Hypothalamus (tissue), 51 donors: ENCODE measurements at places on chromosomes 5 and 9.
A peak's percentile ranks its signal among the peaks of the same experiment; 100 is the strongest.

- no peak for DNase-seq
Measured at GRCh38 chr9:16817002-16817401, 53.5 kb downstream of the BNC2 start.

DNA sequence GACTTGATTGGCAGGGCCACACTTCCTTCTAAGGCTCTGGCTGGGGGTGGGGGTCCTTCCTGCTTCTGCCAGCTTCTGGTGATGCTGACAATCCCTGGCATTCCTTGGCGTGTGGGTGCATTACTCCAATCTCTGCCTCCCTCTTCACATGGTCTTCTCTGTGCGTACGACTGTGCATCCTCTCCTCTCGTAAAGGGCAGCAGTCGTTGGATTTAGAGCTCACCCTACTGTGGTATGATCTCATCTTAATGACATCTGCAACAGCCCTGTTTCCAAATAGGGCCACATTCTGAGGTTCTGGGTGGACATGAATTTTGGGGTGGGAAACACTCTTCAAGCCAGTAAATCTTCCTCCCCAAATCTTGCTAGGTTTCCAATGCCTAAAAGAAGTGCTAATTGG, 36.8 kb downstream of the ROPN1L start:
- no peak for DNase-seq

GRCh38 chr9:125629446-125629845, 77.6 kb downstream of the MAPKAP1 start:
- no peak for DNase-seq

- DNase-seq: no peak
Measured at GRCh38 chr9:113568571-113569321, 105.2 kb downstream of the RGS3 start.

DNA sequence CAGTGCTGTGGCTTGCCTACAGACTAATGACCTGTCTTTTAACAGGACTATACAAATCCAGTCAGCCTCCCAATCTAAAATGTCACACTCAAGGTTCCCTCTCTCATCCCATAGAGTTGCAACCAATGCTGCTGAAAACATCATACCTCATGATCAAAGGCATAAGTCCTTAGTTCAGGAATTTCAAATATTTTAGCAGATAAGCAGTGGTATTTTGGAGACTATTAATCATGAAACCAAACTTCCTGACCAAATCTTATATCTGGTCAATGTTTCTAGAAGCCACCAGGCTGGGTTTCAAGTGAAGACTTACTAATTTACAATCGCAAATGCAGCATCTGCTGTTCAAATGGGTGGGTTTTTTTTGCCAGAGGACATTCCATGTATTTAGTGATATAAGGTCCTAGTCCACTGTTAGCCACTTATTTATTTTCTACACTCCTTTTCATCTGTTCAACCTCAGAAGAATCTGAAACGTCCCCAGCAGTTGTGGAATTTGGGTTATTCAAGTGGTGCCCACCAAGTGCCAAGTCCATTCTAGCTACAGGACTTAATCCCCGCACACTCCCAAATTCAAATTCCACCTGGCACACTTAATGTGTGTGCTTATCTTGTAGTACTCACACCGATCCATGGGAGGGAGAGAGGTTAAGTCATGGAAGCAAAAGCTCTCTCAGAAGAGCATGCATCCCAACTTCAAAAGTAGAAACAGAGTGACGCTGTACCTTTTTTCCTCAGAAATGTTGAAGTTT, 5.8 kb downstream of the TAS2R1 start:
- no peak for DNase-seq

DNA sequence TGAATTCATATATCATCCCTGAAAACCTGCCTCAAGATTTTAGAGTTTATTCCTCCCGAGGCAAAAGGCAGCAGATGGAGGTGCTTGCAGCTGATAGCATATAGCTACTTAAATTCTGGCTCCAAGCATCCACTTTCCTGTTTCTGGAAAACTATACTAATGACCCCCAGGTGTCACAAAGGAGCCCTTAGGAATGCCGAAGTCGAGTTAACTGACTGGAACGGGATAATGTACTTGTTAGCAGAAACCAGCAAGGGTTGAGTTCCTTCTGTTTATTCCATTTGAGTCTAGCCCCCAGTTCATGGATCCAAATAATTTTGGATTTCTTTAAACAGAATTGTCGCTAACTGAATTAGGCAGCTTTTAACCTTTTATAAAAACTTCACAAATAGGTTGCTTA, 44.5 kb downstream of the PTTG1 start:
- DNase-seq: no peak

- DNase-seq: no peak
Measured at GRCh38 chr5:94463739-94464138, 154.7 kb downstream of the KIAA0825 start.

DNA sequence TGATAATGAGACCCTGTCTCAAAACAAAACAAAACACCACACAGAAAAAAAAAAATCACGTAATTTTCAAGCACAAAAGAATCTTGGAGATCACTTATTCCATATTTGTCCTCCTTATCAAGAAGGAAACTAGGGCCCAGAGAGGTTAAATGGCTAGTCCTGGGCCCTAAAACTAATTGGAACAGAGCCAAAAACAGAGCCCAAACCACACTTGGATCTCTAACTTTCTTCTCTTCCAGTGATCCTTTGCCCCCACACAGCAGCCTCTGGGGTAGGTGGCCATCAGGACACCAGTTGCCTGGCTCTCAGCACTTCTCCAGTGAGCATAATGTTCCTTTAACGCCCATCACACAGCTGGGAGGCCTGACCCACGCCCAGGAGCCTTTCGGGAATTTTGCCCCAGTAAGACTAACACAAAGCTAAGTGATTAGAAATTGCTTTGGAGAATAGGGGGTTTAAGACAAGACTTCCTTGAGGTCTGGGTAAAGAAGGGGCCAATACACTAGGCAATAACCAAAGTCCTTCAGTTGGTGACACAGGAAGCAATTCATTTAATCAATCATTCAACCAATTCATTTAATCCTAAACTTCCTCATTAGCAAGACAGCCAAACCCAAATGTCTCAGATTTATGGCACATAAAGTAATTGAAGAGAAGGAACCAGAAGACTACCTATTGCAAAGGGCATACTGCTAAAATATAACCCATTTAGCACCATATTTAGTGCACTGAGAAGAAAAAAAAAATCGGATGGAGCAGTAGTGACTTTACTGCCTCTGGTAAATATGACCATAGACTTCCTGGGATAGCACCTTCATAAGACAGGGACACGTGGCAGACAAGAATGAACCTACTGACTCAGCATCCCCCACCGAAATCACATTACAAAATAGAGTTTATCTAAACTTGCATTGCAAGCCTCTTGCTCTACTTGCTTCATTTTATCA, 77.8 kb downstream of the ZNF608 start:
- no peak for DNase-seq

DNA sequence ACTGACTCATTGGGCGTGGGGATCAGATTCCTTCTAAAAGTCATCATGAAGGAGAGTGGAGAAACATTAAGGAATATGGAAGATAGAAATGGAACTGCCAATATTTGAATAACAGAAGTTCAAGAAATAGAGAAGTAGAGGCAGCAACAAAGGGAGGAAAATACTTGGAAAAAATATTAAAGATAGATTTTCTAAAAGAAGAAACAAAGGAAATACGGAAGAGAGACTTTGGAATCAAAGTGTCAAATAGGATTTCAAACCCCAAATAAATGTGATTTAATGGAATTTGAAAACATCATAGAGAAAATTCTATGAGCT, 605.1 kb upstream of the KLF4 start:
- no peak for DNase-seq

DNA sequence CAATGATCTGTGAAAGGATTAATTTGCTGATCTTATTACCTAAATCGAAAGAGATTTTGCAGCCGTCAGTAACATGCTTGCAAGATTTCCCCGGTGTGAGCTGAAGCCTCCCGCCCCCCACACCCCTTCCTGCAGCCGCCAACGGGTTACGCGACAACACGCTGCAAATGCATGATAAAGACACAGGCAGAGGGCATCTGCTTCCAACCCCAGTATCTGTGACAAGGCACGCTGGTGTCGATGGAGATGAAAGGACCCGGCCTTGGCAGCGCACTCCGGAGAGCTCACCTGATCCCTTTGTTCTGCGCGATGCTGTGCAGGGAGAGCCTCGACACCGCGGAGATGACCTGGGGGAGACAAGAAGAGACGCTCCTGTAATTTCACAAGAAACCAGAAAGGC, 122.9 kb upstream of the SARDH start:
- DNase-seq: no peak

DNA sequence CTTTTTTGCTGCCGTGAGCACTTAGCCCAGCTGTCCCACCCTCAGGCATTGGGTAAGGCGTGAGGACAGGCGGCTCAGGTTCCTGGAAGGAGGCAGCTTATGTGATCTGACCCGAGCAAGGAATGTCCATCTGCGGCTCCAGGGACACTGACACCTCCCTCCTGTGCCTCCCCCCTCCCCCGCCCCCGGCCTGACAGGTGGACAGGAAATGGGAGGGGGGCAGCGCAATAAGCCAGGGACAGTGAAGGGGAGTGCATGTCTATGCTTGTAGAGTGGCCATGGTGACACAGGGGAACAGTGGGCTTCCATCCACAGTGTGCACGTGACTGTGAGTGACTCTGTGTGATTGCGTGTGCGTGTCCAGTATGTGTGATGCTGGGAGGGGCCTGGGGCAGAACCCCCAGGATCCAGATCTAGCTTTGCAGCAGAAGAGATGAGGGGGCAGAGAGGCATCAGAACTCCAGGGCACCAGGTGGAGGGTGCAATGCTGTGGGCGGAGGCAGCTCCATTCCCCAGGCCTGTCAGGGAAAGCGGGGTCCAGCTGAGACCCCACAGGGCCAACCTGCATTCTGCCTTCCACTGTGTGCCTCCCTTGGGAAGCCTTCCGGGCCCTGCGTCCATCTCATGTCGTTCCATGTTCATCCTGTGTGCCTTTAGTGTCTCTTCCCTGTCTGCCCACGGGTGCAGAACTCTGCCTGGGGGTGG, 30.5 kb downstream of the CNTFR start:
- no peak for DNase-seq

DNA sequence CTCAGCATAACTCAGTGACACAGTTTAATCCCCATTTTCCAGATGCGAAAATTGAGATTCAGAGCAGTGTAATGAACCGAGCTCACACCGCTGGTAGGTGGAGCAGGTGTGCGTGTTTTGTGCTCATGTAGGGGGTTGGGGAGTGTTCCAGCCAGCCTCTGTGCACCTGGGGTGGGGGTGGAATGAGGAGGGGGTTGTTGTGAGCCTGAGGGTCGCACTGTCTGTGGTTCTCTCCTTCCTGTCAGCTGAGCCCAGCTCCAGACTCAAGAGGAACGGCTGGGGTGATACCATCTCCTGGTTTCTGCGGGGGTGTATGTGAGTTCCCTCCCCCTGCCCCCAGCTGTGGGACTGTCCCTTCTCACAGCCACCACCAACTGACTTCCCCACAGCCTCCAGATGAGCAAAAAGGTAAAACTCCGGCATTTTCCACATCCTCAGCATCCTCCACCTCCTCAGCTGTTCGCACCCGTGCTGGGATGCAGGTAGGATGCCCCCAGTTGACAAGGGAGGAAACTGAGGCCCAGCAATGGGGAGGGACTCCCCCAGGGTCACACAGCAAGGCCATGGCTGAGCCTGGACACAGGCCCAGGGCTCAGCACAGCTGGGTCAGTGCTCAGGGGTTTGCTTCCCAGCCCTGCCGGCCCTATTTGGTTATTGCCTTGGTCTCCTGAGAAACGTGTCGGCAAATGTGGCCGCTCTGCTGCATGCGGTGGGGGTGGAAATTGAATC, 2.1 kb downstream of the SH2D3C start:
- no peak for DNase-seq

- no peak for DNase-seq
Measured at GRCh38 chr5:135429301-135430134, 17.6 kb downstream of the DCANP1 start.

- DNase-seq: peak; percentile 90
Measured at GRCh38 chr5:143403593-143404415, at the start of gene NR3C1. Gene NR3C1 (minus strand): TSS chr5:143403686. CDS start chr5:143400839, 2,847 bp downstream.

GRCh38 chr5:133524666-133525065, 87.7 kb downstream of the FSTL4 start:
- DNase-seq: no peak

GRCh38 chr5:56481428-56482357, 248.6 kb upstream of the ANKRD55 start:
- peak; percentile 20 for DNase-seq

GRCh38 chr9:101455656-101456240, 20.2 kb upstream of the ALDOB start:
- DNase-seq: no peak

DNA sequence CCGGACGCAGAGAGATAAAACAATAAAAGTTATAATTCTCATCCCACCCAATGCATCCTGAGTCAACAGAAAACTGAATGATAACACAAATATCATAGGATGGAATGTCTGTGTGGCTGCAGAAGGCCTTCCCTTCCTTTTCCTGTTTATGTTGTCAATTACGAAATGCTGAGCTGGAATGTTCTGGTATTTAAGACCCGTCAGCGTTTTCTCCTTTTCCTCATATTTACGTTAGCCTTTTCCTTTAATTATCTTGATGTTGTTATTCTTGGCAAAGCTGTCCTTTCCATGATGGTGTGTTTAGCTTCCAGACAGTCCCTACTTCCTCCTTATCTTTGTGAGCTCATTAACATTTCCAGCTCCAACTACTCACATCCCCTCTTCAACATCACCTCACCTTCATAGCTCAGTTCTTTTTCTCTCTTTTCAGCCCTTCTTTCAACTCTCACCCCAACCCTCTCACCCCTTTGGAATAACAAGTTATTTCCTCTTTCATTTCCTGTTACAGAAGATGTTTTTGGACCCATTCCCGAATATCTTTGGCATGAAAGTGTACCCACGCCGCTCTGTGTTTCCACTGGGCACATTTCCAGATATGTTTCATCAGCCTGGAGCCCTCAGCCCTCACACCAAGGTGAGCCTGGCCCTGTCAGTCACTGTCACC, 221.6 kb downstream of the NR2F1-AS1 start:
- no peak for DNase-seq

DNA sequence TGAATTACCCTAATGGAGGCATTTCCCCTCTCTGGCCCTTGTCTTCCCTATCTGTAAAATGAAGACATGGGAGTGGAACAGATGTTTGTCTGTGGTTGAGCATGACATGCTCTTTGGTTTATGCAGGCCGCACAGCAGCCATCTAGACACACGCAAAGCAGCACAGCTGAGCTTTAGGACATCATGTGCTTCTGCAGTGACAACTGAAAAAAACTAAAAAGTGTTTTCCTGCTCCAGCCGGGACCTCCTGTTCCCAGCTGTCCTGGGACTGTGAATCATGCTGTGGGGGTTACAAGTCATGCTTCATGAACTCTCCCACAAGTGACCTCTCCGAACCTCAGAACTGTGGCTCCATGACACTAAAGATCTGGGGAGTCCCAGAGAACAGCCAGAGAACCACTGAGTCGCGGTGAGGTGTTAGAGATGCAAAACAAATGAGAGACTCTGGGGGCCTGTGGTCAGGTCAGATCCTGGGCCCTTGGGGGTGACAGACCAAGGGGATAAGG, 1.7 kb downstream of the SMIM3 start:
- DNase-seq: no peak

GRCh38 chr5:160921-161802, 30.1 kb upstream of the LRRC14B start:
- no peak for DNase-seq

DNA sequence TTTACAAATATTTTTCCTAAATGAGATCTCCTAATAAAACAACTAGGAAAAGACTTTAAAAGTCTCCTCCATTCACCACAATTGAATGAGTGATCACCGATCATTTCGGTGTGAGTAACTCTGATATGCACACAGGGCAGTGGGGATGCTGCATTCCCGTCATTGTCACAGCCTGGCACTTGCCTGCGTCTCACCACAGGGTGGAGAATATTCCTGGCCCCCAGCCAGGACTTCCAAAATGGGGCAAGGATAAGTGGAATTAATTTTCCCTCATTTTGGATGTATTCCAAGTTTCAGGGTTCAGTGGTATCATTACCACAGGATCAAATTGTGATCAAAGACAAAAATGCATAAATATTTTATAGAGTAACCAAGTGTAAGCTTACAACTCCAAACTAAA, 107.1 kb downstream of the CTNND2 start:
- DNase-seq: no peak
